Stimulated activated CD4-positive, alpha-beta T cell treated with anti-CD3 and anti-CD28 coated beads, Interleukin-1b, Interleukin-23, amount 100 ng/mL, for 4 hours (primary cell): ENCODE measurements at places on chromosomes 3 and 15.

GRCh38 chr3:137988152-137988551 lies 21.8 kb upstream of the CLDN18 start:
- DNase-seq = no peak

- no peak for DNase-seq
Observed at GRCh38 chr15:77479015-77479414, 58.3 kb downstream of the HMG20A start.

DNA sequence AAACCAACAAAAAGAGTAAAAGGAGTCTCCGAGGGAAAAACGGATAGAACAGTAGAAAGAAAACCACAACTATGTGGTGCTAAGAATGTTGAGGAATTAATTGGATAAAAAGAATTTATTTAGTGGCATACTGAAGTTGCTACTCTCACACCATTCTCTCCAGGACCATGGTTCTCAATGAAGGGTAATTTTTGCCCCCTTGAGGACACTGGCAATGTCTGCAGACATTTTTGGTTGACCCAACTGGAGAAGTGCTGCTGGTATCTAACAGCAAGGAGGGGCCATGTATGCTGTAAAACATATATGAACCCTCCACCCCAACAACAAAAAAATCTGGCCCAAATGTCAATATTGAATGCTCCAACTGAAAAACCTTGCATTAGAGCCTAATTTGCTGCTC lies 85.9 kb upstream of the CSPG5 start:
- no peak for DNase-seq

DNA sequence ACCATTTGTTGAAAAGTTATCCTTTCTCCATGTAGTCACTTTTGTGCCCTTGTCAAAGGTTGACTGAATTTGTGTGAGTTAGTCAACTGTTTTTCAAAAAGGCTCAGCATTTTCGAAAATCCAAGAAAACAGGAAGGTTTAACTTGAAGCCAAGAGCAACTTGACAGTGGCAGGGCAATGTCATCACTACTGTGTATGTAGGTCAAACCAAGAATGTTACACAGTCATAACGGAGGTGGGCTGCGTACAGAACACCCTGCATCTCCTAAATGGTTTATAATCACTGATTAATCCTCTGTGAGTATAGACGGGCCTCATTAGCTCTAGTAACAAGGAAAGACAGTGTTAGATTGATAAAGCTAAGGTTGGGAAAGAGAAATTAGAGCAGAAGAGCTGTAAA lies 1064.9 kb downstream of the FHIT start:
- DNase-seq = no peak

DNA sequence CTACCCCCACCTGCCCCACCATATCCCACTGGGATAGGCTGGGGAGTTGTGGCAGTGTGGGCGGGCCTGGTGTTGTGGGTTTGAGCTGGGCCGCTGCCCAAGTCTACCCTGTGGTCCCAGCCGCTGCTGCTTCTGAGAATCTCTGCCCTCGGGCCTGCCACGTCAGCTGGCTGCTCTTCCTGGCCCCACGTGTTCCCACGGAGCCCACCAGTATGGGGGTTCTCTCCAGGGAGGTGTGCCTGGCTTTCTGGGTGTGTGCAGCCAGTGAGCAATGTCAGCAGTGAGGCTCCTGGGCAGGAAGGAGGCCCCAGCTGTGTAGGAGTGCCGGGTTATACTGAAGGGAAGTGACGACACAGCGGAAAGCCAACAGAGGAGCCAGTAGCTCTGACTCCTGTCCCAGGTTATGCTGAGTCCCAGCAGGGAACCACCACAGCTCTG lies 10.5 kb downstream of the GNAI2 start:
- peak; percentile 66 for DNase-seq

- DNase-seq = no peak
Observed at GRCh38 chr15:62301993-62302675, 137.0 kb upstream of the C2CD4B start.

DNA sequence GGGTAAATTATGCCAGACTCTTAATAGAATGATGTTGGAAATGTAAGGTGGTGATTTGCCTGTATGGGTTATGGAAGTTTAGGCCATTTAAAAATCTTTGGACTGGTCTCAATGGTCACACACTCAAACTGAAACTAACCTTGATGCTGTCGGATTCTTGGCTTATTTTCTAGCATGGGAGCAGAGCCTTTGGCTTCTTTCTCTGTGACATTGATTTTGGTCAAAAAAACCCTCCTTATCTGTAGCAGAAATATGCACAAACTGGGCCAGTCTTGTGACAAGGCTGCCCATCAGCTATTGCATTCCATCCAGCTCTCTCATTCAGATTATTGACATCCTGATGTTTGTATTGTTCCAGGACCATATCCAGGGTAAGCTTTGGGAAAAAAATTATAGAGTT lies 35.9 kb downstream of the ARPP21 start:
- no peak for DNase-seq

DNA sequence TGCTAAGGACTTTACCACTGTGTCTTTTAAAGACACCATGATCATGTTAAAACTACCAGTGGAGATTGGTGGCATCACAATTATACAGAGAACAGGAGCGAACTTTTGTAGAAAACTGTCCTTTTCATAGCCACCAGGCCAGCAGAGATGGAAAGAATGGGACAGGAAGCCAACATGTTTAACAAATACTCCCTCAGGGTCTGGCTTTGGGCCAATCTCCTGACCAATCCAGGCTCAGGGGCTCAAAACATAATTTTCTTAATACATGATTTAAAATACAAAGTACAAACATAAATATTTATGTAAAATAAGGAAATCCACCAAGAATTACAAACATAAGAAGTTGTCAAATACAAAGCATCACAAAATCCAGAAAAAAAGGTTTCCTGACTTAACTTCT lies 266.0 kb downstream of the VPS13C start:
- DNase-seq = no peak

- DNase-seq = no peak
Observed at GRCh38 chr3:149163066-149163465, 33.6 kb downstream of the HPS3 start.

- no peak for DNase-seq
Observed at GRCh38 chr3:190444576-190445145, 5.0 kb downstream of the TMEM207 start.

GRCh38 chr3:104992676-104993075 lies 374.0 kb upstream of the ALCAM start:
- no peak for DNase-seq

DNA sequence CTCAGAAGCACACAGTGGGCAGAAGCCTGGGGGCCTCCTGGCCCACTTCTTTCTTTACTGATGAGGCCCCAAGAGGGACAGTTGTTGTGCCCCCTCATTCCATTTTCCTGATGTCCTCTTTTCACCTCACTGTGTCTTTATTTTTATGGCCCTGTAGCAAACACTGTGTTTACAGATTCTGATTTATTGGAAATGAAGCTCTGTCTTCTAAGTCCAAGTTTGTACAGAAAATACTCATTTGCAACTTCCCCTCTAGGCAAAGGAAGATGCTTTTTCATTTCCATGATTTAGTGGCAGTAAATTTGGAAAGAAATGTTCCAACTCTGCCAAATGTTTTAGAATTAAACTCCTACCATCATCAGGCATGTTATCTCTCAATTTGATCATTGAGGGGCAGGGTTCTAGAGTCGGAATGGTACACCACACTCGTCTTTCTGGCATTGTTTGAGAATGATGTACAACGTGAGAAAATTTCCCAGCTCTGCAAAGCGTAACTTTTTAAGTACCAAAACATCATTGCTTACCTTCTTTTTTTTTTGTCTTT lies 129.7 kb downstream of the ARNT2 start:
- no peak for DNase-seq

GRCh38 chr3:15556512-15556911 lies 35.0 kb upstream of the COLQ start:
- no peak for DNase-seq

DNA sequence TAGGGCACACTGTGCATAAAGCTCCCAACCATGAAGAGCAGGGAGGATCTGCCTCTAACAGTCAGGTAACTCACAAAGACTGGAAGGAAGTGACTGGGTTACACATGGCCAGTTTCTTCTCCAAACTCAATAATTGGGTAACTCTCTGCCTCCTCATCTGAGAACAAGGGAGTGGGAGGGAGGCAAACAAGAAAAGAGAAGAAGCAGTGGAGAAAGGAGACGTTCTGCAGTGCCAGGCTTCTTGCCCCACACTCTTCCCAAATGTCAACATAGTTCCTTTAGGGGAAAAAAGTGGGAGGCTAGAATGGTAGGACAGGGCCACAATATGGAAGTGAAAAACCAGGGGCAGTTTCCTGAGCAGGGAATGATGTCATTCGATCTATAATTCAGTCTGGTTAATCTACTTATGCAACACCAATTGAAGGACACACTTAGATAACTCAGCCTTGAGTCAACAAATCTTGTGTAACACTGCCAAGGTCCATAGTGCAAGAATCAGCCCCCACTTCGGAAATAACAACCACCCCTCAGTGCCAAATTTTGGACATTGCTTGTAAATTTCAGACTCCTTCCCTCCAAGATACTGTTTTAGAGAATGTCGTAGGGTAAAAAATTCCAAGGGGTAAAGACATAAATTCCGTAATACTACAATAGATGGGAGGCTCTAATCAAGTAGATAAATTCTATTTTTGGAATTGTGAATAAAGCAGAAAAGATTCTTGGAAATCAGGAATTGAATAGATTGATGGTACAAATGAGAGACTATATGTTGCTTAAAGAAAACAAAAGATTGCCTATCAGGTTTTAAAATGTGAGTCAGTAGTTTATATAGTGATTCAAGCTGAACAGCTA lies 143.0 kb downstream of the LPP start:
- DNase-seq = no peak

- DNase-seq = no peak
Observed at GRCh38 chr15:93165734-93166470, 76.9 kb upstream of the RGMA start.

DNA sequence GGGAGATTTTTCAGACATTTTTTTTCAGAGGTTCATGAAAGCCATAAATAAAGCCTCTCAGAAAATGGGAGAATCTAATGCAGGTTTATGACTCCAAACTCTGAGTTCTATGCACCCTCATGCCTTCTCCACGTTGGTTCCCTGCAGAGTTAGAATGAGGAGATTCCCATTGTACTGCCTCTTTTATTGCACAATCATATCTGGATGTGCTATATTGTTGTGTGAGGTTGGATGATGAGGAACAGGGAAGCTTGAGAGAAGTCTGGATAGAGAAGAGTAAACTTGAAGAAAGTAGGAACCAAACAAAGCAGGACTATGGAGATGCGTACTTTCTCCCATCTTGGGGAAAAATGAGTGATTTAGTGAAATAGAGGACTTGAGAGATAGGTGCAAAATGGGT lies 178.8 kb downstream of the PDCD6IP start:
- no peak for DNase-seq

- DNase-seq = no peak
Observed at GRCh38 chr3:150931745-150932144, 26.5 kb upstream of the MINDY4B start.

- no peak for DNase-seq
Observed at GRCh38 chr15:41013691-41014414, 60.6 kb downstream of the CHAC1 start.

GRCh38 chr3:184801241-184801785 lies 10.7 kb upstream of the VPS8 start:
- no peak for DNase-seq
